ENCODE measurements at places on chromosomes 7 and 10.

DNA sequence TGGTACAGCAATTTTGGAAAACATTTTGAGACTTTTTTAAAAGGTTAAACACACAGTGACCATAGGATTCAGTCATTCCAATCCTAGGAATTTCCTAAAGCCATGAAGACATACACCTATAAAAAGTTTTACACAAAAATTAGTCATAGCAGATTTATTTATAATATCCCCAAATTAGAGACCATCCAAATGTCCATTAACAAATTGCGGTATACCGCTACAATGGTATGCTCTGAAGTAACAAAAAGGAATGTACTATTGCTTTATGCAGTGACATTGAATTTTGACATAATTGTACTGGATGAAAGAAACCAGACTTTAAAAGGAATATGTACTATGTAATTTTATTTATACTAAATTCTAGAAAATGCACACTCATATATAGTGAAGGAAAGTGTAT lies 362.8 kb downstream of the HGF start:
- DNase-seq: no peak

GRCh38 chr7:115208710-115209560 lies 287.0 kb downstream of the MDFIC start:
- DNase-seq: peak; percentile 13

GRCh38 chr10:94066411-94066810 lies 72.7 kb downstream of the PLCE1 start:
- DNase-seq: peak; percentile 6

DNA sequence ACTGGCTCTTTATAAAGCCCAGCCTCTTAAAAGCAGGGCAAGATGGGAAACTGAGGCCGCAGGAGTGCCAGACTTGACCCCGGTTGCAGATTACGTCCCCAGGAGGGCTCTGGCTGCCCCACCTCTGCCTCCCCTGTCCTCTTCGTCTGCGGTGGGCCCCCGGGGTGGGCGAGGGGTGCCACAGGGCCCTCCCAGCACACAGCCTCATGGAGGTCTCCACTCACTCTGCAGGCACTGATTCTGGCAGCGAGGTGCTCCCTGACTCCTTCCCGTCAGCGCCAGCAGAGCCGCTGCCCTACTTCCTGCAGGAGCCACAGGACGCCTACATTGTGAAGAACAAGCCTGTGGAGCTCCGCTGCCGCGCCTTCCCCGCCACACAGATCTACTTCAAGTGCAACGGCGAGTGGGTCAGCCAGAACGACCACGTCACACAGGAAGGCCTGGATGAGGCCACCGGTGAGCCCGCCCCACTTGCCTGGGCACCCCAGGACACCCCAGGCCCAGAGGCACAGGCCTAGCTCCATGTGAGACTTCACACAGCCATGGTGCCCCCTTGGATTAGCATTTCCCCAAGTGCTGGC lies 39.4 kb upstream of the SLC29A3 start:
- no peak for DNase-seq

- DNase-seq: no peak
Measured at GRCh38 chr7:140922741-140923345, 1.9 kb downstream of the BRAF start.

GRCh38 chr10:119029613-119030420 lies at the start of gene NANOS1:
TSS of gene NANOS1 (plus strand) at chr10:119029714. CDS start at chr10:119029802, 88 bp downstream.
- no peak for DNase-seq

GRCh38 chr7:31253532-31253931 lies 87.0 kb downstream of the NEUROD6 start:
- DNase-seq: no peak

GRCh38 chr7:137606061-137606674 lies 240.6 kb downstream of the DGKI start:
- peak; percentile 83 for DNase-seq

DNA sequence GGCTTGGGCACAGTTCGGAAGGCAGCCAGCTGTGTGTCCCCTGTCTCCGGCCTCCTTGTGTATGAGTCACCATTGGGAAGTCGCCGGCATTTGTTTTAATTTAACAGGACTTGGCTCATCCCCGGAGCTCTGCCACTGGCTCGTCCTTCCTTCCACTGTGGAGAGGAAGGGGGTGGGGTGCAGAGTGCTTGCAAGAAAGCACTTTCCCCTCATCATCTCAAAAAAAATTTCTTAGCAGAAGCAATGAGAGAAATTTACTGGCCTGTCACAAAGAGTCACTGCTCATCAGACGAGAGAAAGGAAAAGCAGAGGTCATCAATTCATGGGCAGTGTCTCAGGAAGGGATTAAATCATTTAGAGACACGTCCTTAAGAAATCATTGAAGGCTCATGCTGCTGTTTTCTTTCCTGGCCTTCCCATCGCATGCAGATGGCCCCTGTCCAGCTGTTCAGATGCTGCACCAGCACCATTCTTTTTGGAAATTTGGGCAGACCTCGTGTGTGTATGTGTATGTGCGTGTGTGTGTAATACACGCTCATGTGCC lies 93.3 kb downstream of the BMS1 start:
- DNase-seq: peak; percentile 40

DNA sequence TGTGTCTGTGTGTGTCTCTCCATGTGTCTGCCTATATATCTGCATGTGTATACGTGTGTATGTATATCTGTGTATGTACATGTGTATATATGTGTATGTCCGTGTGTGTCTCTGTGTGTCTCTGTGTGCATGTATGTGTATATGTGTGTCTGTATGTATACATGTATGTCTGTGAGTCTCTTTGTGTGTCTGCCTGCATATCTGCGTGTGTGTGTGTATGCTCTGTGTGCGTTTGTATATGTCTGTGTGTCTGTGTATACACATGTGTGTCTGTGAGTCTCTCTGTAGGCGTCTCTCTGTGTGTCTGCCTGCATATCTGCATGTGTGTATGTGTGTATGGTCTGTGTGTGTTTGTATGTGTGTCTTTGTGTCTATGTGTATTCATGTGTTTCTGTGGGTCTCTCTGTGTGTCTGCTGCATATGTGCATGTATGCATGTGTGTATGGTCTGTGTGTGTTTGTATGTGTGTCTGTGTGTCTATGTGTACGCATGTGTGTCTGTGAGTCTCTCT lies 23.7 kb upstream of the KLF6 start:
- no peak for DNase-seq

- DNase-seq: peak; percentile 43
Measured at GRCh38 chr10:97412891-97413304, 11.8 kb upstream of the RRP12 start.

DNA sequence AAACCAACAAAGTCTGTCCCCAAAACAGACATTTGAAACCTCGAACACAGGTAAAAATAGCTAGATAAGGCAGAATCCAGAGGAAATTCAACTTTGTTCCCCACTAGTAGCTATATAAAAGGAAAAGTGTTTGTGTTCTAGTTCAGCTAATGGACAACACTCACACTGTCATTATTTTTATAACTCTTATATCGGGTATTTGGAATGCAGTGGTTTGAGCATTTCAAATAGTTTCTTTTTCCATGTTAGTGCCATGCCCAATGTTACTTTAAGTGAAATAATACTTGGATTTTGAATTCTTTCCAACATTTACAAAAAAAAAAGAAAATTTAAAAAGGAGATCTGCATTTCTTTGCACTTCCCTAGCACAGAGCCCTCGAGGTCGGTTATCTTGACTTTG lies 213.6 kb downstream of the DOCK4 start:
- no peak for DNase-seq

GRCh38 chr7:99422186-99422585 lies 13.4 kb downstream of the BUD31 start:
- DNase-seq: peak; percentile 86

GRCh38 chr7:32905175-32905662 lies 13.7 kb upstream of the KBTBD2 start:
- DNase-seq: peak; percentile 39

DNA sequence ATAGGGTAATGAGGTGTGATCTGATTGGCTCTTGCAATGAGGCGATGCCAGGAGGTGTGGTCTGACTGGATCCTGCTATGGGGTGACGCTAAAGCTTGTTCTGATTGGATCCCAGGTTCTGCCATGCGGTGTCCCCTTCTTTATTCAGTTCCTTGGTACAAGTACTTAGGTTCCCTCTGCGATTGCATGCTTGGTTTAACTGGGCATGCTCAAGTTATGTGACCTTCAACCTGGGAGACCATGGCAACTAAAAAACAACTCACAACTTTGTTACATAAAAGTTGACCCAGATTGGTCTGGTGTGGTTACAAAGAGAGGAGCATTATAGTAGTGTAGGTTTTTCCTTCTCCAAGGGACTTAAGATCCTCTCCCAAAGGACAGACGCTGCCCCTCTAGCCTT lies 49.5 kb upstream of the DNAJC1 start:
- DNase-seq: peak; percentile 18

DNA sequence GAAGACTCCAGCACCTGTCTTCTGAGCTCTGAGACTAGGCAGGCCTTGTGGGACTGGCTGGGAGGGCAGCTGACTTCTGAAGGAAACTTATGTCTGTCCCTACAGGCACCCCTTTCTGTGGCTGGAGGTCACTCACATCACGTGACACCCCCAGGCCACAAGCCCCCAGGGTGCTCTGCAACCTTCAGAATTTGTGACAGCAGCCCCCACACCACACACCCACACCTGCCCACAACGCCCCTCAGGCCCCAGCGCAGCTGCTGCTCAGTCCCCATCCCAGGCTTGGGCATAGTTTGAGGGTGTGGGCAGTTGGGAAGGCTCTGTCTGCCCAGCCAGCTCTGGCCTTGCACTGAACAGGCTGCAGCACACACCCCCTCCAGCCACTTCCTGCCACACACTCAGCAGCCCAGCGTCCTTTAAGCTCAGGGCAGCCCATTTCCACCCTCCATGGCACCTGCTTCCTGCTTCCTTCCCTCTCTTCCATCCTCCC lies 80.0 kb upstream of the UNC5B start:
- peak; percentile 8 for DNase-seq

GRCh38 chr7:120654241-120654640 lies 203.7 kb downstream of the TSPAN12 start:
- DNase-seq: no peak

DNA sequence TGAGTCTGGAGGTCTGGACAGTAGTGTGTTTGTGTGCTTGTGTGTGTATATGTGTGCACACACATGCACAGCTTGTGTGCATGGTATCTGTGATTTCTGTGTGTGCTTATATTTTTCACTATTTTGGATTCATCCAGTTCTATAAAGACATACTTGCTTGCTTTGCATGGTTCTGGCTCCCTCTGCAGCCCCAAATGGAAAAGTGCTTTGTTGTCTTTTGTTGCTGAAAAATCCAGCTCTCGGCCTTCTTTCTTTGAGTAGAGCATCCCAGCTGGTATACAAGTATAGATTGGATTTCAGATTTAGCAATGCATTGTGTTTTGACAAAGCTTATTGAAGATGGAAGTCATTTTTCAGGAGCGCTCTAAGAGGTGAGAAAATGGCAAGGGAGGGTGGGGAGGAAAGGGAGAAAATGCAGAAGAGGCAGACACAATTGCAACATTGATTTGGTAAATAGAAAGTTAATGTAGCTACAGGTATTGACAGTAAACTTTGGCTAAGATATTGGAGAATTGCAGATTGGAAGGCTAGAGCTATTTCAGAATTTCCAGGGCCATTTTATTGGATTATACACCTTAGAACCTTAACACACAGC lies 333.9 kb downstream of the AUTS2 start:
- peak; percentile 67 for DNase-seq

DNA sequence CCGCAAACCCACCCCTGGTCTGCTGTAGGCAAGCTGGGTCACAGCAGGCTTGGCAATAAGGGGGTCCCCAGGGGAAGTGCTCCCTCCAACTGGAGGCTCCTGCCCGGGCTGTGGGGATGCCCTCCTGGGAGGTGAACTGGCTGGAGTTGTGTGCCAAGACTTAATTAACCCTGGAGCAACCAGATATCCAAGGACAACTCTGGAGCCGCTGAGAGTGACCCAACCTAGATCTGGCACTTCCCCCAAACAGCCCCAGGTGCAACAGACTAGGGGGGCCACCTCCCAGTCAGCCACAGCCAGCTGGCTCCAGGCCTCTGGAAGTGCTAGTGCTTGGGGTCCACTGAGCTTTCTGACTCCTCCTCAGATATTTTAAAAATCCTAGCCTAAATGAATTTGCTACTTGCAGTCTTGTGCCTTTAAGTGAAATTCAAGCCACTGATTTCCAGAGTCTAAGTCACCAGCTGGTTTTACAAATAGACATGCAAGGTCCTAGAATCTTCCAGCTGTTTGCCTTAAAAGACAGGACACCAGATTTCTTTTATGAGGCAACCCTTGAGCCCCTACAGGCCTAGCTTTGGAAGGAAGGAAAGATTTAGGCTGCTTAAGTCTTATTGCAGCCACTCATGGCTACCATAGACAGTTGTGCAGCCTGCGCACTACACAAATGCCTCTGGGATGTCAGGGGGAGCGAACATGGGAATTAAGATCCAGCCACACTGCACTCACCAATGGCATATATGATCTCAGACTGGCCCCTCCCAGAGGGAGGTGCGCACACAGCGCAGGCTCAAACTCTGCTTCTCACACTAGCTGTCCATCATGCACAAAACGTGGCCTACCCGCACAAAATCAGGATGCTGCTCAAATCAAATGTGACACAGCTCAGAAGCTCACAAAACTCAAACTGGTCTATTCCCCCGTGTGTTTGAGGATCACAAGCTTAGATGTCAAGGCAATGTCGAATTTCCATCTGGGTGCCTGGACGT lies 42.6 kb upstream of the MYL10 start:
- DNase-seq: no peak

GRCh38 chr10:11131112-11131639 lies 113.5 kb downstream of the CELF2 start:
- DNase-seq: no peak

GRCh38 chr7:148630078-148630477 lies 39.5 kb downstream of the C7orf33 start:
- DNase-seq: no peak

- DNase-seq: no peak
Measured at GRCh38 chr10:61923210-61923949, 21.9 kb downstream of the ARID5B start.

DNA sequence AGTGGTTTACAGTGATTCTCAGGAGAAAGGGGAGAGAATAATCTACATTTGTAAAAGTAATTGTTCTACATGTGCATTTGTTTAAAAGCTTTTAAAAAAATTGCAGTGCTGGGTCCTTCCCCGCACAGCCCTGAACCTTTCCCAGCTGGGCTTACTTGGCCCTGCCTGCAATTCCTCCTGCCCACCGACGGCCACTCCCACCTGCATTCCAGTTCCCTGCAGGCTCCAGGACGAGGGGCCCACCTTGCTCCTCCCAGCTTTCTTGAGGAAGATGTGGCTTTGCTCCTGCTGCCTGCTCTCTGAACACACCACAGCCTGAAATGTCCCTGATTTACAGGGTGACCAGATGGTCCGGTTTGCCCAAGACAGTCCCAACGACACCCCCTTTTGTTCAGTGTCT lies 222.7 kb downstream of the PRPF18 start:
- no peak for DNase-seq

GRCh38 chr7:16564023-16564380 lies 37.4 kb downstream of the LRRC72 start:
- DNase-seq: no peak

Measured in DMS53 (cell line).